ENCODE measurements at places on chromosomes 5 and 9. TPM values are rescaled to one million over a fixed set of nuclear protein-coding genes. Genes with fewer than 3 reads are reported as not detected.

- H3K36me3 ChIP-seq = peaks cover 19% of the 10 kb centered on the region
- H3K4me1 ChIP-seq = peaks cover 3% of the 10 kb centered on the region
- H3K27ac ChIP-seq = no peak overlapping the region
- H3K27me3 ChIP-seq = no peaks in the 10 kb centered on the region
Observed at GRCh38 chr5:167982-168660, 23.2 kb upstream of the LRRC14B start.

S100Z gene
- total RNA-seq = 1.2 TPM

G3BP1 gene
- 226 TPM for total RNA-seq

DNA sequence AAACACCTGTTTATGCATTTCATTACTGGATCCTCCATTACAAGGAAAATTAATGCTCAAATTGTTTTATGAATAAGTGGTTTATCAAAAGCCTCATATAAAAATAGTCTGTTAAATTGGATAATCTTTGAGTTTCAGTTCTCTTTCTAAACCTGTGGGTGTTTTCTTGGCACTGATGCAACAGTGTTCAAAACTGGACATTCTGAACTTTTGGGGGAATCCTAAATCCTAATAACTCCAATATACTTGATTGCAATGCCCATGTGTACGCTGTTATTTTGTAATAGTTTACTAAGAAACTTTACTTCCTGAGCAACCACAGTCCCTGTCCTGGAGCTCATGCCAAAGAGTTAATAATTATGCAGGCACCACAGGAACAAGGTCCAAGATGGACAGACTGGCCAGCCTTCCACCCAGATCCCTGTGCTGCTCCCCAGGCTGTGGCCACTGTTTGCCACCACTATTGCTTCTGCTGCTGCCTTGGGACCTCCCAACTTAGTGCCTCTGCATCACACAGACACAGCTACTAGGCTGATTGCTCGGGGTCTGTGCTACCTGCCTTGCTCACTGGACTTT lies 14.0 kb downstream of the IRGM start:
- no peak overlapping the region for H3K4me3 ChIP-seq
- DNase-seq = no peak
- no peaks in the 10 kb centered on the region for H3K36me3 ChIP-seq
- H3K4me1 ChIP-seq = no peaks in the 10 kb centered on the region

GRCh38 chr9:95896580-95896979 lies 21.1 kb downstream of the ERCC6L2 start:
- H3K27me3 ChIP-seq = no peaks in the 10 kb centered on the region
- H3K36me3 ChIP-seq = peaks cover 8% of the 10 kb centered on the region
- no peak overlapping the region for H3K4me3 ChIP-seq

DNA sequence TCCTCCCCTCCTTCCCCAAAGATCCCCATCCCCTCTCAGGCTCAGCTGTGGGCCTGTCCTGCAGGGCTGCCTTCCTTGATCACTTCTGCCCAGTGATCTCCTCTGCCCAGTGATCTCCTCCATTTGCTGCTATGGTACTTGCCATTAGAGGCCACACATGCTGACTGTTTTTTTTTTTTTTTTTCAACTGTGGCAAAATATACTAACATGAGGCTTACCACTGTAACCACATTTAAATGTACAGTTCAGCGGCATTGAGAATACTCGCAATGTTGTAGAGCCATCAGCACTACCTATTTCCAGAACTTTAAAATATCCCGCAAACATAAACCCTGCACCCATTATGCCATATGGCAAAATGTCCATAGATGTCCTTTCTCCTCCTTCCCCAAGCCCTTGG lies 61.7 kb upstream of the EPB41L4B start:
- no peak overlapping the region for H3K4me3 ChIP-seq
- peaks cover 7% of the 10 kb centered on the region for H3K36me3 ChIP-seq
- H3K27ac ChIP-seq = no peak overlapping the region
- DNase-seq = no peak
- no peaks in the 10 kb centered on the region for H3K4me1 ChIP-seq

- H3K36me3 ChIP-seq = no peaks in the 10 kb centered on the region
- H3K27me3 ChIP-seq = peaks cover 19% of the 10 kb centered on the region
Observed at GRCh38 chr5:132546108-132546507, 2.8 kb upstream of the IL5 start.

DNA sequence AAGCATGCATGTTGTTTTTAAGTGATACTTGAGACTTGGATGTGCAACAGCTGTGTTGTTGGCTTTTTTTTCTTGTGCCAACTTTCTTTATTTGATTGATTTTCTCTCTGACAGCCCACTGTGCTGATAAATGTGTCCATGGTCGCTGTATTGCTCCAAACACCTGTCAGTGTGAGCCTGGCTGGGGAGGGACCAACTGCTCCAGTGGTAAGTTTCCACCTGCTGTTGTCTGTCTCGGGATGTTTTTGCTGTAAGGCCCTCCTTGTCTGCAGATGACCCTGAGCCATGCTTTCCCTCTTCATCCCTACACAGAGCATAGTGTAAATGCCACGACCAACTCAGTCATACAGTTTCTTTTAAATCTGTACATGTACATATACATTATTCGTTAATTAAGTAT lies 79.2 kb downstream of the MEGF10 start:
- no peak overlapping the region for H3K27ac ChIP-seq
- H3K27me3 ChIP-seq = peaks cover 5% of the 10 kb centered on the region
- H3K36me3 ChIP-seq = no peaks in the 10 kb centered on the region
- no peak for DNase-seq
- H3K4me1 ChIP-seq = peaks cover 4% of the 10 kb centered on the region
- H3K4me3 ChIP-seq = no peak overlapping the region

OTULINL gene
- 36.3 TPM for total RNA-seq

PGM5 gene
- total RNA-seq = 3.9 TPM

GARNL3 gene
- 21.4 TPM for total RNA-seq

DNA sequence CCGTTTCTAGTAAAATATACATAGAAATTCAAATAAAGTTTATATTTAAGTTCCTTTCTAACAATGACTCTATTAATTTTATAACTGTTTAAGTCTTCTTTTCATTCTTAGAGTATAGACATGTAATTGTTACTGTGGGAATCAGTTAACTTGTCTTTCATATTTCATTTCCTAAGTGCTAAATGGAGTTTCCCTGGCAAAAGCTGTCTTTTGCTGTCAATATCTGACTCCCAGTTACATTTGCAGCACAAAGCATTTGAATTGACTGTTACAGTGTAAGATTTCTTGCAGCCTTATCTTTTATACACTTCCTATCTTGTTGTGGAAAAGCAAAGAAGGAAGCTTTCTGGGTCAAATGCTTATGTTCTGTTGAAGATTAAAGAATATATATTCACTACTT lies 1026.3 kb downstream of the CDH9 start:
- no peak overlapping the region for H3K4me3 ChIP-seq
- no peaks in the 10 kb centered on the region for H3K36me3 ChIP-seq
- no peaks in the 10 kb centered on the region for H3K4me1 ChIP-seq
- no peak for DNase-seq

BHMT gene
- total RNA-seq = 1.4 TPM

DNA sequence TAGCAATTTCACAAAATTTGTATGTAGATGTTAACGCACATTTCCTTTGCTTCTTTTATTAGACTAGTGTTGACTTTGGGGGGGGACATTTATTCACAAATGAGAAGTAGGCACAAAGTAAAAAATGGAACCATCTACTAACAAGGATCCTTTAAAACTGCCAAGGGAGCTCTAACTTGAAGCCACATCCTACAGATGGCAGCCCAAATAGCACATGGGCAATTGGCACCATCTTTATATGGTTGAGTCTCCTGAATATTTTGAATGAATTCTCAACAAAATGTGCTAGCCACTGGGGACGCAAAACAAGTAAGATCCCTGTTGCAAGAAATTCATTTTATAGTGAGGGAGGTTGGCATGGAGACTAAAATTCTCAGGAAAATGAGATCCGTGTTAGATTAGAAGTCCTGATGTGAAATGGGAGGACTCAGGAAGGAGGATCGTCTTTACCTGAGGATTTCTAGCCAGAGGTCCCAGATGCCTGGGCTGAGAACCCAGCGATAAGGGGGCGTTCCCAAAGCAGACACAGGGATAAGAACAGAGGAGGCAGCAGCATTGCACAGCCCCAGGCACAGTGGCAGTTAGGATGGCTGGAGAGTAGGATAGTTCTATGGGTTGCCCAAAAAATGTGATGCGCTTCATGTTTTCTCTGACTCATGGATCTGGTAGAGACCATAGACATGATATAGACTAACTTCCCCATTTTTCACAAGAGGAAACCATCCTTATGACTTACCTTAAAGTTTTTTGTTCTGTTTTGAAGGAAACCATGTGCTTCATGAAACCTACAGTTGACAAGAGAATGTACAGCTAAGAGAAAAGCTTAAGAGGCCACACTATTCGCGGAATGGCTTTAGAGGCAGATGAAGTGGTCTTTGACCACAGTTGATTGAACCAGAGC lies 37.4 kb downstream of the C9orf152 start:
- H3K27me3 ChIP-seq = no peaks in the 10 kb centered on the region
- H3K4me3 ChIP-seq = no peak overlapping the region
- H3K27ac ChIP-seq = no peak overlapping the region
- no peak for DNase-seq
- no peaks in the 10 kb centered on the region for H3K4me1 ChIP-seq
- no peaks in the 10 kb centered on the region for H3K36me3 ChIP-seq

DNA sequence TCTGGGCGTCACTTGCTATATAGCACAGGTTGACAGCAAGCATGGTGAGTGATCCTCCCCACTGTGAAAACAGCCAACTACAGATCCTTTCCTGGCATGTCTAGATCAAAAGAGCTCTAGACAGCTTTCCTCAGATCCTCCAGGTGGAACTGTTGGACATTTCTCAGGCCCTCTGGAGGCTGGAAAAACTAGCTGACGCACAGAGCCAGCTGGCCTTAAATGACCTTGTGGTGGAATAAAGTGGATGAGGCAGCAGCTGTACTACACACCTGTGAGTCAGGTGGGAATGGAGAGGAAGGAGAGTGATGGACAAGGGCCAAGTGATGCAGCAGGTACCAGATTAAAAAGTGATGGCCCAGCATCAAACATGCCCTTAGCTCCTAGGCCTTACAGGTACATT lies 172.7 kb downstream of the TRIM32 start:
- no peaks in the 10 kb centered on the region for H3K27me3 ChIP-seq
- H3K4me1 ChIP-seq = peaks cover 1% of the 10 kb centered on the region
- H3K36me3 ChIP-seq = no peaks in the 10 kb centered on the region
- no peak overlapping the region for H3K27ac ChIP-seq

DNA sequence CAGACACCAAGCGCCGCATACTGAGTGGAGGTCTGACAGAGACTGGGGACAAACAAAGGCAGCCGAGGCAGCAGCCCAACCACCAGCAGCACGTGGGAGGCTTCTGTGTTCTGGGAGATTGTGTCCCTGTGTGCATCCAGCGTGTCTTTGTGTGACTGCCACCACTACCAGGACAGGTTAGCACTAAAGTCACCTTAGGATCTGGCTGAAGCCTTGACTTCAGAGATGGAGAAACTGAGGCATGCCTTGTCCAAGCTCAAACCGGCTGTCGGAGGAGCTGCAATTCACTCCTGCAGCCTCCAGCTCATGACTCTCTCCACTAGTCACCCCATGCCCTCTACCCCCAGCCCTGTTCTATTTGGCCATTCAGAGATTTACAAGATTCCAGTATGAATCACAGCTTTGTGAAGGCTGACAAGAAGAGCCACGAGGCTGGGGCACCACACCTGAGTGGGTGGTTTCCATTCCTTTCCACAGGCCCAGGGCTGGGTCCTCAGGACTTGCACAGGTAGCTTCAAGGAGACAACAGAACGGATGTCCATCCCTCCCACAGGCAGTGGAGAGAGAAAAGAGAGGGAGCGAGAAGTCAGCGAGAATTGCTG lies 69.3 kb downstream of the SHB start:
- H3K4me3 ChIP-seq = no peak overlapping the region
- H3K36me3 ChIP-seq = no peaks in the 10 kb centered on the region
- DNase-seq = no peak
- H3K27me3 ChIP-seq = no peaks in the 10 kb centered on the region
- H3K27ac ChIP-seq = peak overlapping the region; percentile 85
- peaks cover 5% of the 10 kb centered on the region for H3K4me1 ChIP-seq

- no peak overlapping the region for H3K4me3 ChIP-seq
- no peaks in the 10 kb centered on the region for H3K36me3 ChIP-seq
- DNase-seq = no peak
- H3K4me1 ChIP-seq = peaks cover 6% of the 10 kb centered on the region
- H3K27me3 ChIP-seq = no peaks in the 10 kb centered on the region
Observed at GRCh38 chr5:144131261-144131660, 39.2 kb downstream of the YIPF5 start.

- peaks cover 69% of the 10 kb centered on the region for H3K27me3 ChIP-seq
- no peak overlapping the region for H3K4me3 ChIP-seq
- H3K36me3 ChIP-seq = no peaks in the 10 kb centered on the region
- no peak overlapping the region for H3K27ac ChIP-seq
Observed at GRCh38 chr9:108270051-108270450, 585.7 kb downstream of the ACTL7B start.

GRCh38 chr9:130441031-130441430 lies 3.7 kb upstream of the ASS1 start:
- H3K27me3 ChIP-seq = peaks cover 27% of the 10 kb centered on the region
- no peak for DNase-seq
- no peak overlapping the region for H3K27ac ChIP-seq
- no peaks in the 10 kb centered on the region for H3K4me1 ChIP-seq
- peaks cover 1% of the 10 kb centered on the region for H3K36me3 ChIP-seq
- no peak overlapping the region for H3K4me3 ChIP-seq

DNA sequence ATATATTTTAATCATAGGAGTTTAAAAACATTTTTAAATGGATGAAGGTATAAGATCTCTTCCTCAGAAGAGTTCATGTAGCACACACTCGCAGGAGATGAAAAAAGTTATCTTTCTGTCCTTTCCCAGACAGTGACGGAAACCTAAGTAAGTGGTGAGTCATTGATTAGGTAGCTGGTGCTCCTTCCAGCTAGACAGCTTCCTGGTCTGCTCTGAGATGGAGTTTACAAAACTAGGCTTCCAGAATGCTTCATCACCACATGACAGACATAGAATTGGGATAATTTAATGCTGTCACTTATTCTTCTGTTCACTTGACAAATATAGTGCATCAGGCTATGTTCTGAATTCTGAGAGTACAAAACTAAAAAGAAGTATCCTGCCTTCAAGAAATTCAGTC lies 2393.0 kb upstream of the C9orf72 start:
- no peaks in the 10 kb centered on the region for H3K27me3 ChIP-seq
- H3K4me1 ChIP-seq = no peaks in the 10 kb centered on the region
- DNase-seq = no peak
- H3K36me3 ChIP-seq = no peaks in the 10 kb centered on the region

- H3K4me1 ChIP-seq = peaks cover 2% of the 10 kb centered on the region
- no peak for DNase-seq
- peaks cover 68% of the 10 kb centered on the region for H3K27me3 ChIP-seq
Observed at GRCh38 chr5:1998348-1998669, 115.6 kb upstream of the IRX4 start.

Measured in progenitor cell of endocrine pancreas (in vitro differentiated cells).